ENCODE measurements at places on chromosomes 4 and X. TPM values are rescaled to one million over a fixed set of nuclear protein-coding genes. Genes with fewer than 3 reads are reported as not detected.

DNA sequence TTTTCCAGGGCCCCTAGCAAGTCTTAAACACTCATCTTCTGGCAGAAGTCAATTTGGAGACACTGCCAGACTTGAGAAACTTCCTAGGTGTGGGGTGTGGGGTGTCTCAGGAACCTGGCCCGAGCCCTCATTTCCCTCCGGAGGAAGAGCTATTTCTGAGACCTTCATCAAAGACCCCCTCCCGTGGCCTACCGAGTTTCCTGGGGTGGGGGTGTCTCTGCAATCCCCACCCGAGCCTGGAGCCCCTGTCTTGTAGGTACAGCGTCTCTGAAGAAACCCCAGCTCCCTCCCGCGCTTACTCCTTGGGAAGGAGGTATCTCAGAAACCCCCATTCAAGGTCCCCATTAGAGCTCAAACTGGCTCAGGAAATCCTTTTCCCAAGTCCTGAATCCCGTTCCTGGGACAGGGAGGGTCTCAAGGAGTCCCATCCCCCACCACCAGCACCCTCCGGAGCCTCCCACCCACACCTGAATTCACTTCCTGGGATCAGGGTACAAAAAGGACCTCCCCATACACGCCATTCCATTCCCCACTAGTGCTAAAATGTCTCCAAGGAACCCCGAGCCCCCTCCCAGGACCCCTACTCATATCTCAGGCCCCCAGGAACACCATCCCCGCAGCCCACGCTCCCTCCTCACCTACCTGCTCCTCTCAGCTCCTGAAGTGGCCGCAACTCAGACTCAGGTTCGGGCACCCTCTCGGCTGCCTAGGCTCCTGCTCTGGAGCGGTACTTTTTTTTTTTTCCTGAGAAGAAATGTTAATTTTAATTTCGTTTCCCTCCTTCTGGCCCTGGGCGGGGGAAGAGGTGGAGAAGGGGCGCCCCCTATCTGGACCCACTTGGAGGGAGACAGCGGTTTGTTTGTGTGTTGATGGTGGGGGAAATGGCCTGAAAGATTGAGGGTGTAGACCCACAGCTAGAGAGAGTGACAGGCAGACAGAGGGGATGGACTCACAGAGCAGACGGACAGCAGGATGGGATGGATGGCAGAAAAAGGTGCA is 1.1 kb downstream of the SLC38A5 start:
- no peak for DNase-seq

- DNase-seq, result no peak
These were observed 150.0 kb downstream of the PPP3CA start for GRCh38 chr4:101197350-101197749.

DNA sequence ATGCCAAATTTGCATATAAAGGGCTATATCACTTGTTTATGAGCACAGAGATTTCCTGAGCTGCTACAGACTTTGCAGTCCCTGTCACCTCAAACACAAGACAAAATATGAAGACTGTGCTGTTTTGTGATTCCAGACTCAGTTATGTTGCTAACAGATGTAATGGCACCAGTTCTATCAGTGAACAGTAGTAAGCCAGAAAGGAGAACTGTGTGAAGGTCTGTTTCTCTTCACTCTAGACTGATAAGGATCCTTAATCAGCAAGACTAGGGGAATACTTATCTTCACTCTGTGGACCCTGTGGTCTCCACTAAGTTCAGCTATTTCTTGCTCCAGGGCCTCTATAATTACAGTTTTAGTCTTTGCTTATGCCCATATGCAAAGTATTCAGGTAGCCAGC is 82.7 kb downstream of the ANXA5 start:
- DNase-seq, result no peak

GRCh38 chr4:169612871-169613859 is 782 bp upstream of the NEK1 start:
- DNase-seq, result peak; percentile 85

Gene FGFBP1
- total RNA-seq, result 2.2 TPM
